Type B pancreatic cell (in vitro differentiated cells): ENCODE measurements at places on chromosomes 7 and 10.

GRCh38 chr7:47198159-47198558 lies 383.8 kb downstream of the TNS3 start:
- DNase-seq = no peak

DNA sequence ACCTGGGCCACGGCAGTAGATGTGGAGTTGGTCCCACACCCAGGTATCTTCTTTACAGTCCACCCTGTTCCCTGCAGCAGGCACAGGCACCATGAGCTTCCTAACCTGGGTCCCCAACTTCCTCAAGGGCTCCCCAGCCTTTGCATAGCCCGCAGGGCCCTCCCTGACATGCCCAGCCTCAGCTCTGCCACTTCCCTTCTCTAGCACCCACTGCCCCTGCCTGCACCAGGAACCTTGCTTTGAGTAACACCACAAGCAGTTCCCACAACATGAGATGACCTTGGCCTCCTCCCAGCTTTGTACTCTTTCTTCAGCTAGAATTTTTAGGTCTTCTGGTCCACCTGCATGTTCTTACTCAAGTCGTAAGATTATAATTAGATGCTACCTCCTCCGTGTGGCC lies 92.2 kb upstream of the ZPBP start:
- no peak for DNase-seq

- no peak for DNase-seq
Observed at GRCh38 chr7:123271231-123271630, 71.5 kb upstream of the SLC13A1 start.

GRCh38 chr7:23618241-23618640 lies 21.1 kb downstream of the CCDC126 start:
- DNase-seq = no peak

DNA sequence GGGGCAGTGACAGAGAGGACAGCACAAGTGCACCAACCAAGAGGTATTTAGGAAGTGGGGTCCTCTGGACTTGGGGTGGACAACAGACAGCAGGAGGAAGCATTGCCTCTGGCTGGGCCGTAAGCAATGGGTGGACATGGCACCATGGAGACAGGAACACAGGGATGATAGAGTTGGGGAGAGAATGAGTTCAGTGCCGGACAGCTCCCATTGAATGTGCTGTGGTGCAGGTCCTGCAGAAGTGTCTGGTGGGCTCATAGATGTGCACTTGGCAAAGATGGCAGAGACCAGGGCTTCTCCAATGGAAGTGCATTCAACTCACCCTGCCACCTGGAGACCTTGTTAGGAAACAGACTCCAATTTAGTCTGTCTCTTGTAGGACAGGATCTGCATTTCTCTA lies 341.5 kb upstream of the ZMIZ1 start:
- no peak for DNase-seq

GRCh38 chr10:92662848-92663247 lies 26.9 kb upstream of the HHEX start:
- no peak for DNase-seq

- no peak for DNase-seq
Observed at GRCh38 chr10:90484518-90484917, 373.3 kb downstream of the HTR7 start.

- DNase-seq = no peak
Observed at GRCh38 chr7:138892006-138892630, 89.1 kb downstream of the KIAA1549 start.

- no peak for DNase-seq
Observed at GRCh38 chr7:116951366-116952292, 1.7 kb upstream of the ST7 start.

DNA sequence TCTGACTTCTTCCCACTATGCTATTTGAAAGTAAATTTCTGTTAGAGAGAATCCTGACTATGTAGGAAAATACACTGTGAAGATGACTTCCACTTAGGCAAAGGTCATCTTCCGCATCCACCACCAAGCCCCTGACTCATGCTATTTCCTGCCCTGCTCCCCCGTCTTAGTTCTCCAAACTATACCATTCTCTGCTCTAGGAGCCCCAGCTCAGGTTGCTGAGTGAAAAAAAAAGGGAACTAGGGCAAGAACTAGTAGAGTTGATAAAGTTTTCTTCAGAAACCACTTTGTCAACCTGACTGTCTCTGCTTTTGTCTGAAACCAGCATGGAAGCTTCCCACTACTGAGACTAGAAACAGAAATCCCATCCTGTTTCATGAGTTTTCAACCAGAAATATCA lies 96.9 kb downstream of the EVX1 start:
- no peak for DNase-seq

- no peak for DNase-seq
Observed at GRCh38 chr10:11298116-11298515, 280.4 kb downstream of the CELF2 start.

- no peak for DNase-seq
Observed at GRCh38 chr10:22363305-22363704, 18.0 kb downstream of the SPAG6 start.

DNA sequence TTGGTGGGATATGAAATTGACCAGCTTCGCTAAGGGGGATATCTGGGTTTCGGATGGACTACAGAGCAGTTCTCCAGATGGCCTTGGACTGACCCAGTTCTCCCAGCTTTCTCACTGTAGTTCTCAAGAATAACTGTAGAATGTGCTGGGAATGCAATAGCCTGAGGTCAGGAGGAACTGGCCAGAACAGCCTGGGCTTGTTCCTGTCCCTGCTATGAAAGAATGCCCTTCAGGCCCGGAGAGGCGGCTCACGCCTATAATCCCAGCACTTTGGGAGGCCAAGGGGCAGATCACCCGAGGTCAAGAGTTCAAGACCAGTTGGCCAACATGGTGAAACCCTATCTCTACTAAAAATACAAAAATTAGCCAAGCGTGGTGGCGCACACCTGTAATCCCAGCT lies 12.3 kb upstream of the TSPAN14 start:
- DNase-seq = no peak

DNA sequence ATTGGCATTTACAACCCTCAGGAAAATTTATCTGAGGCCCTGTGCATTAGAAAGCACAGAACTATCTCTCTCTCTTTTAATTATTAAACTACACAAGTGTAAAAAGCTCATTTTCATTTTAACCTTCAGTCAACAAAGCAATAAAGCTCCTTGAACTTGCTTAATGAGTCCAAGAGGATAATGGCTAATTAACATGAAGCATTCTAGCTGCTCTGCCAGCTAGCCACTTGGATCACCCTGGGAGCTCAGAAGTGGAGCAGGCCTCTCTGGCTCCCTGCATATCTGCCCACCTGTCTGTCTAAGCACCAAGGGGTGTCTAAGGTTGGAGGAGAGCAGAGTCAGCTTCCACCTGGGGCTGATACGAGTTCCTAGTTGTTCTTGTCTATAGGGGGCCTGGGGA lies 56.0 kb upstream of the SLC35G1 start:
- no peak for DNase-seq

- no peak for DNase-seq
Observed at GRCh38 chr10:52115823-52116222, 198.3 kb upstream of the DKK1 start.

- DNase-seq = no peak
Observed at GRCh38 chr7:29405891-29406290, 157.7 kb upstream of the PRR15 start.

DNA sequence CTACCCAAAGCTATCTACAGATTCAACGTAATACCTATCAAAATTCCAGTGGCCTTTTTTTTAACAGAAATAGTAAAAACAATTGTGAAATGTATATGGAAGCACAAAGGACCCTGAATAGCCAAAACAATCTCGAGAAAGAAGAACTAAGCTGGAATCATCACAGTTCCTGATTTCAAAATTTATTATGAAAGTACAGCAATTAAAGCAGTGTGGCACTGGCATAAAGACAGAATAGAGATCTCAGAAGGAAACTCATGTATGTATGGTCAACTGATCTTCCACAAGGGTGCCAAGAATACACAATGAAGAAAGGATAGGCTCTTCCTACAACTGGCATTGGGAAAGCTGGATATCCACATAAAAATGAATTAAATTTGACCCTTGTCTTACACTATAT lies 23.2 kb downstream of the PNLIPRP3 start:
- no peak for DNase-seq

DNA sequence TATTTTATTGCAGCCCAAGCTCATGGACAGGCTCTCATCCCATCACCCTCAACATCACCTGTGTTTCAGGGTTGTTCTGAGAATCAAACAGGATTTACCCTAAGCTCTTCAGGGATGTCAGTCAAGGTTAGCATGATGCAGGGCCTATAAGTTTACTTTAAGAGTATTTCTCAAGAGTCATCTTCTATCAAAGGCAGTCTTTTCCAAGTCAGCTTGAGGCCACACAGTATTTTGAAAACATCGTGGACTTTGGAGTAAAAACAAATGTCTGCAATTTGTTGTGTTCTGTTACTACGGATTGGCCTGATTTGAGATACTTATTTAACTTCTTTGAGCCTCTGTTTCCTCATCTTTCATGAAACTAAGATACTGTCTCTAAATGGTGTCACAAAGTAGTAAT lies 42.0 kb upstream of the NRP1 start:
- no peak for DNase-seq

DNA sequence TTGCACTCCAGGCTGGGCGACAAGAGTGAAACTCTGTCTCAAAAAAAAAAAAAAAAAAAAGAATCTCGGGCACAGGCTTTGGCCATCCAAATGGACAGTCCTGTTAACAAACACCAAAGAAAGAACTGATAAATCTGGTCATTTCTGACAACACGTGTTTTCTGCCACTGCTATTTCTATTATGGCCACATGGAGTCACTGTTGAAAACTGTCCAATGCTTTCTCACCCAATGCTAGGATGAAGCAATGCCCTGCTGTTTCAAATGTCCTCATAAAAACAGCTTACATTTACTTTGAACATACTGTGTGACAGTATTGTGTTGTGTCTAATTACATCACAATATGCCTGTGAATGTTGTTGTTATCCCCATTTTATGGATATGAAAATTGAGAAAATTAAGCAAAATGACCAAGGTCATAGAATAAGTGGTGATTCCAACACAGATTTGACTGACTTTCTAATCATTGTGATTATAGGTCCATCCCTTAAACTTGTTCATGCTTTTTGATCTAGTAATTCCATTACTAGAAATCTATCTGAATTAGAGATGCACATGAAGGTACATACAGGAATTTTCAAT lies 19.9 kb upstream of the MAP3K8 start:
- DNase-seq = no peak

DNA sequence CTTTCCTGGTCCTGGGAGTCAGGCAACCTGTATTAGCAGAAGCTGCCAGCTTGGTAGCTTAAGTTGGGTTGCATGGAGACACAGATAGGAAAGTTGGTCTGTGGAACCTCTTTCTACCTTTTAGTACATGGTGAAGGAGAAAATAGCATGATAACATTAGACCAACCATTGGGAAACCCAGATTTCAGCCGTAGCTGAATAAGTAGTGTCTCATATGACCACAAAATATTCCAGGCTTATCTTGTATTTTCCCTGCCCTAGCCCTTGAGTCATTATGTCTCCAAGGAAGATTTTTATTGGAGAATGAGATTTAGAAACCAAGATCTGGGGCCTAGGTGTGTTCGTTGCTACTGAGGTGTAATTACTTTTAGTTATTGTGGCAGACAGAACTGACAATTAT lies 67.2 kb downstream of the CCSER2 start:
- no peak for DNase-seq

GRCh38 chr7:81499262-81500116 lies 270.4 kb downstream of the HGF start:
- no peak for DNase-seq

GRCh38 chr10:129784891-129785290 lies 179.2 kb downstream of the EBF3 start:
- no peak for DNase-seq

GRCh38 chr10:83937161-83937560 lies 202.1 kb upstream of the GHITM start:
- no peak for DNase-seq

DNA sequence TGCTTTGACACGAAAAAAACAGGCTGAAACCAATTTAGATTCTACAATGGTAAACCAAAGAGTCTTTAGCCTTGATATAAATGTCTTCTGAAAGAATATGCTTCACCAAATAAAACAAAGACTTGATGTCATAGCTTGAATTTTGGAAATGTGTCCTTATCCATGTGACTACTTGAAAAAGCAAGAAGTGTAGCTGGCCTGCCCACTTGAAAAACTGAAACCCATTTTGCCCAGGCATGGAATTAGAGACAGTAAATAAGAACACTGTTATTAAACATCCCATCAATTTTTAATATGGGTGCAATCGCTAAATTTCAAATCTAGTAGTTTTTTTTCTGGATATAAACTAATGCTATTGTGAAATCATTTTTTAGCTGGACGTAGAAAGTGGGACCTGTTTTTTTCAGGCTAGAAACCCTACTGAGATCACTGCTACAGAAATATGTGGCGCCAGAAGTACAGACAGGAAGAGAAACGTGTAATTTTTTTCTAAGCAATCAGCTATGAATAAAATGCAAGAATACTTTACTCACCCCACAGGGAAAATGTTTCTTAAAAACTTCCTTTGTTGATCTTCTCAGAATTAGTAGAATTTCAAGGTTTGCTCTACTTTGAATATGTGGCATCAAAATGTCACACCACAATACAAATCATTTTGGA lies 56.7 kb downstream of the PIP4K2A start:
- DNase-seq = no peak

DNA sequence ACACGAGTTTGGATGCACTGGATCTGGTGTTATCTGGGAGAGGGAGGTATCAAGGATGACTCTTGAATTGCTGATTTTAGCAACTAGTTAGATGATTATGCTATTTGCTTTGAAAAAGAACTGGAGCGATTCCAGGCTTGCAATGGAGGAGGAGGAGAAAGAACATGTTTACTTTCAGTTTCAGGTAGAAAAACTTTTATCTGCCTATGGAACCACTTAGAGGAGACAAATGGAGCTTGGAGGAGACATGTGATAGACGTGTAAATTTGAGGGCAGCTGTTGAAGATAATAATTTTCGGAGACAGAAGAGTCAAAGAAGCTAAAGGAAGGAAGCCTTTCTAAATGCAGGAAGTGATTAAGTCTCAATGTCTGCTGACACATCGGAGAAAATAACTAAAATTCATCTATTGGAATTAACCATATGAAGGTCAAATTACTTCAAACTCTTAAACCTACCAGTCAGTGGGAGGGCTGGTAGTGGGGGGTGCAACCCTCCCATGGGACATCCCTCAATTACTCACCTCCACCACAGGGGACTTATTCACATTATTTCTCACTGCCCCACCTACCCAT lies 56.4 kb upstream of the GNAI1 start:
- no peak for DNase-seq
